ENCODE measurements at places on chromosomes 13 and 19. TPM values are rescaled to one million over a fixed set of nuclear protein-coding genes. Genes with fewer than 3 reads are reported as not detected.

CGB8 gene
- not detected for polyA plus RNA-seq

GAMT gene
- polyA plus RNA-seq = 33.6 TPM

VSTM1 gene
- not detected for polyA plus RNA-seq

LHB gene
- not detected for polyA plus RNA-seq

CGB5 gene
- not detected for polyA plus RNA-seq

MAST3 gene
- polyA plus RNA-seq = 15.7 TPM

KIR2DL4 gene
- polyA plus RNA-seq = not detected

USF2 gene
- polyA plus RNA-seq = 4.5 TPM

ACP7 gene
- not detected for polyA plus RNA-seq

ZNF253 gene
- 7.1 TPM for polyA plus RNA-seq

SRRM5 gene
- 0.08 TPM for polyA plus RNA-seq

TGFBR3L gene
- not detected for polyA plus RNA-seq

PGLYRP1 gene
- polyA plus RNA-seq = not detected

KCNJ14 gene
- polyA plus RNA-seq = not detected

KLC3 gene
- polyA plus RNA-seq = not detected

NLRP7 gene
- not detected for polyA plus RNA-seq

FAM83E gene
- polyA plus RNA-seq = not detected

ZNF285 gene
- polyA plus RNA-seq = 3.2 TPM

TUBB4A gene
- 5.2 TPM for polyA plus RNA-seq

MAP4K1 gene
- 113 TPM for polyA plus RNA-seq

TRPC4 gene
- polyA plus RNA-seq = not detected

OVOL3 gene
- not detected for polyA plus RNA-seq

ZNF208 gene
- polyA plus RNA-seq = 0.24 TPM

TLE6 gene
- 0.52 TPM for polyA plus RNA-seq

MTUS2 gene
- polyA plus RNA-seq = 0.04 TPM

TUBA3C gene
- polyA plus RNA-seq = not detected

CGB7 gene
- not detected for polyA plus RNA-seq

All from naive thymus-derived CD8-positive, alpha-beta T cell (primary cell).